ENCODE measurements at places on chromosomes 2 and 18. TPM values are rescaled to one million over a fixed set of nuclear protein-coding genes. Genes with fewer than 3 reads are reported as not detected.

GRCh38 chr18:73638709-73639108 is 508.9 kb downstream of the FBXO15 start:
- no peak for DNase-seq

Gene ALKAL2
- total RNA-seq = not detected

- DNase-seq = no peak
Observed at GRCh38 chr18:30177056-30177455, 865.5 kb downstream of the DSC3 start.

GRCh38 chr2:232292395-232293154 is 86.0 kb upstream of the ALPP start:
- peak; percentile 73 for DNase-seq

Gene LYG1
- total RNA-seq = 0.29 TPM

GRCh38 chr2:22270341-22270740 is 1114.6 kb upstream of the KLHL29 start:
- no peak for DNase-seq

Gene ATP6V1B1
- not detected for total RNA-seq

DNA sequence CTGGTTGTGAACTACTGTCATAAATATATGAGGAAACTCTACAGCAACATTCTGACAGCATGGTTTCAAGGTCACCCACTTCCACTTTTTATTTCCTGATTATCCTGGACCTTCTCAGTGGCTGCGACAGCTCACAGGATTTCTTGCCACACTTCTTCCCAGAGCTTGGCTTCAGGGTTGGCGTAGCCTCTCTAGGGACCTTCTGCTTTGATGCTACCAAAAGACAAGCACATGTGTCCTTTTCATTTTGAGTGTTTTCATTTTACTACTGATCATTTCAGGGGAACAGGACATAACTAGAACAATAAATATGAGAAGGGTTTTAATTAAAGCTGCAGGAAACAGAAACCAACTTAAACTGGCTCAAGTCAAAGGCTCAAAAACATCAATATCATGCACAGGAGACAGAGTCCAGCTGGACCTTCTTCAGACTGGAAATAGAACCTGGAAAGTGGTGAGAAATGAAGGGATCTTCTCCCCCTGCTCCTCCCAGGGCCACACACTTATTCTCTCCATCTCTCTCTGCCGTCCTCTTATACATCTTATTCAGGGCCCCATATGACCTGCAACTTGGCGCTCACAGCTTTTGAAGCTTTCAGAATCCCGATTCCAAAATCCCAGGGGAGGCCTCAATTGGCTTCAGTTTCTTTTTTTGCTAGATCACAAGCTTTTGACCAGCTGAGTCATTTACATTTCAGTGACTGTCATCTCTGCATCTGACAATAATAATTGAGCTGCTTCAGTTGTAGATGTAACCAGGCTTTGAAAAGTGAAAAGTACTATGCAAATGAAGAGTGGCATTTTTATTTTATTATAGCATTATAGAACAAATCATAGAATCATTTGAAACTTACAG is 9.7 kb downstream of the VIT start:
- DNase-seq = no peak

DNA sequence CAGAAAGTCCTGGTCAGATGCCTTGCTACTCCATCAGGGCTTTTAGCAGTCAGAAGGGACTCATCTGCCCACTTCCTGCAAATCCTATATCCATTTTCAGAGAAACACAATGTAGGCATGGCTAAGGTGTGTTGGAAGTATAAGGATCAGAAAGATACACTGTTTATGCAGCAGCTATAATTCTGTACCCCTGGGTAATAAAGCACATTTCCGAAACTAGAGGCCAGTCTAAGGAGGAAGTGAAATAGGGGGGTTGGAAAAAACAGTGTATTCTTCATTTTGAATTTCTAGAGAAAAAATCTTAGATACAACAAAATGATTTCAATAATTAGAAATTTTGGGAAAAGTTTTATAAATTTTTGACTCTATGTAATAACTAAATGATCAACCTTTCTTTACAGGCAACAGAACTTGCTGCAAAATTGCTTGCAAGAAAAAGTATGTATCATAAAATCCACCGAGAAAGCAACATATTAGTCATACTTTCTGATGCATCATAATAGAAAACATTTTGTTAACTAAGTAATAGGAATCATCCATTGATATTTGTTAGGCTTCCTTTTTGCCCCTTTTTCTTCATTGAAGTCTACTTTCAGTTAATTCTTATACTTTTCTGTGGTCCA is 47.4 kb downstream of the FSIP2 start:
- DNase-seq = no peak

Gene TFCP2L1
- 0.24 TPM for total RNA-seq

Gene GKN1
- not detected for total RNA-seq

DNA sequence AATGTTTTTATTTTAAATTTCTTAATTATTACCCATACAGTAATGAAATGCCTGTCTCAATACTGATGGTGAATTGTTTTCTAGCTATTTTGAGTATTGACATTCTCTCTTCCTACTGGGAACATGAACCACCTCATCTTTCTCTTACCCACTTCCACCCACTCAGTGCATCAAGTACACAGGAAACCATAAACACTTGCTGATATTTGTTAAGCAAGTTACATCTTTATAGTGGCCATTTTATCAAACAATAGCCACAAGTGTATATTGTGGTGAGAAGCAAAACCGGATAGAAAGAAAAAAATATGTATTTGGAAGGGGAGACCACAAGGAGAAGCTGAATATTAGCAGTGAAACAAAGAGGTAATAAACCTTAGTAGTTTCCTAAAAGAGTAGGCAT is 368.1 kb upstream of the HNRNPA3 start:
- no peak for DNase-seq

Gene SP140L
- 41.9 TPM for total RNA-seq

DNA sequence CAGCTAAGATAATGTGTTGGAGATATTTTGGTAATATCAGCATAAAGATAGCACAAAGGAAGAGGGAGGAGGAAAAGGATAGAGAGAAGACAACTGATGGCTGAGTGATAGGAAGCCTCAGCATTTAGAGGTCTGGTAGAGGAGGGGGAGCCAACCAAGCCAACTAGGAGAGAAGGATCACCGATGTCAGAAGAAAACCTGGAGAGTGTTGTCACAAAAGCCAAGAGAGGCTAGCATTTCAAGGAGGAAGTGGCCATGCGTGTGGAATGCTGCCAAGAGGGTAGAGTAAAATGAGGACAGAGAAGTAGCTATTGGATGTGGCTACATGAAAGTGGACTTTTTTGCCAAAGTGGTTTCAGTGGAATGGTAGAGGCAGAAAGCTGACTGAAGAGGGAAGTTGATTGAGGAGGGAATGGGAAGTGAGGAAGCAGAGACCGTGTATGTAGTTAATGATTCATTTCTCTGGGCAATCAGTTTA is 34.3 kb downstream of the LCLAT1 start:
- DNase-seq = no peak

Gene NCKAP5
- total RNA-seq = not detected

- no peak for DNase-seq
Observed at GRCh38 chr2:206555721-206556120, 86.6 kb upstream of the FAM237A start.

DNA sequence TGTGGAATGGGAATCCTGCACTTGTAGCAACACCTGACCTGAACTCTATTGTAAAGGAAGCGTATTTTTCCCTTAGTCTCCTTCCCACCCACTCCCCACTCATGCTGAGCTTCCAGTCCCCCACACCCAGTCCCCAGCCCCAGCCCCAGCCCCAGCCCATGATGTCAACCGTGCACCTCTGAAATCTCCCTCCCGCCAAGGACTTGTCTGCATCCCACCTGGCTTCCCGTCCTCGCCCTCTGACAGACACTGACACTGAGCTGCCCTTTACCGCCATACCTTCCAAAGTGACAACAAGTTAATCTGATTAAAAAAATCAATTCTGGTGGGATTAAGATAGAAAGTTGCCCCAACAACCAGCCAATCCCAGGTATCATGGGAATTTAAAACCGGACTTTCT is 213.6 kb upstream of the CELF4 start:
- DNase-seq = no peak

- DNase-seq = no peak
Observed at GRCh38 chr2:42425697-42426096, 64.7 kb upstream of the COX7A2L start.

DNA sequence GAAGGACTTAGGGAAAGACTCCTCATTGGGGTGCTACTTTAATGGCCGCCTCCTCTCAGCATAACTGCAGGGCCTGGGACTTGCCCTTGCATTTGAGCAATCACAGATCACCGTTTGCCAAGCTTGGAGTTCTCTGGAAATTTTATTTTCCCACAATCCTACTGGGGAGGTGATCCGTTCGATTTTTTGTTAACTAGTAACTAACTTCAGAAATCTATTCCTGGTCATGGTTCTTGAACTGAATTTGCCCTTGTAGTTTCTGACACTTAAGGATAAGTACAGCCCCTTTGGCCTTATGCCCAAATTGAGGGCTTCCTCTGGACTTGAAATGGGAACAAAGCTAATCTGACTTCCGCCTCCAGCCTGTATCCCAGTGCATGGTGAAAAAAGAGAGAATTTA is 60.5 kb upstream of the ST3GAL5 start:
- DNase-seq = no peak

Gene GALNT14
- total RNA-seq = 0.44 TPM

- no peak for DNase-seq
Observed at GRCh38 chr2:231684314-231685223, 23.8 kb upstream of the PTMA start.

DNA sequence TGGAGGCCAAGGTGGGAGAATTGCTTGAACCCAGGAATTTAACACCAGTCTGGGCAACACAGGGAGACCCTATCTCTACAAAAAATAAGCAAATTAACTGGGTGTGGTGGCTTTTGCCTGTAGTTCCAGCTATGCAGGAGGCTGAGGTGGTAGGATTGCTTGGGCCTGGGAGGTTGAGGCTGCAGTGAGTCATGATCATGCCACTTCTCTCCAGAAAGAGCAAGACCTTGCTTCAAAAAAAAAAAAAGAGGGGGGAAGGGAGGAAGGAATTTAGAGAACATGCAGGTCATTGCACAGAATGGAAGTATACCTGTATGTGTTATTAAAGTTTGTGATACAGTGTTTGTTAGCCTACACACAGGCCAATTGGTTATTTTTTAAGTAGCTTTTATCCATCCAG is 25.8 kb downstream of the PKP4 start:
- no peak for DNase-seq
